Stimulated activated naive CD8-positive, alpha-beta T cell treated with anti-CD3 and anti-CD28 coated beads, Interleukin-15, Interleukin-2, amounts not matched to agents 100 U/mL and 50 U/mL, for 24 hours (primary cell): ENCODE measurements at places on chromosomes 5 and 9.
A peak's percentile ranks its signal among the peaks of the same experiment; 100 is the strongest.

GRCh38 chr5:170632266-170632984 lies 128.6 kb downstream of the KCNIP1 start:
- no peak for DNase-seq

DNA sequence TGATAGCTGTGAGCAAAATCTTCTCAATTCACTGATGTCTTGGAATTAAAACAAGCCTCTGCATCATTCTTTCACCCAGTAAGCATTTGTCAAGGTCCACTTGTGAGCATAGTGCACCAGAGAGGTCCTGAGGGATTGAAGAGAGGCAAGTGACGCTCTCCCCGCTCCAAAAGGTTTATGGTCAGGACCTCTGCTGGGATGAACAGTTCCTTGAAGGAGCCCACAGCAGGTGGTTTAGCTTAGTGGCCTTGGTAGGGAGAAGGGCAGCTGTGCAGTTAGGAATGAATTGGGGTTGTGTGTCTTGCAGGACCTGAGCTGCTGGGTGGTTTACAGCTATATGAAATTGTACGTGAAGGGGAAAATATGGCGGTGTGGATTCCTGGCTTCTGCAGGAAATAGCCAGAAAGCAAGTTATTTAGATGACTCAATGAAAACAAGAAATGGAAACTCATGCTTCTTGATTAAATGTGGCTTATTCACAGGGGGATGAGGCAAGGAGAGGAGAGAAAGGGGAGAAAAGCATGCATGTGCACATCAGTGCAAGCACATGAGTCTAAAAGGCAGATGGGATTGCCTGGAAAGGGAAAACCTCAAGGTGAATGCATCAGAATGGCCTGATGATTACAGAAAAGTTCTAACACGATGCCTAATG lies 42.0 kb downstream of the SUB1 start:
- no peak for DNase-seq

GRCh38 chr5:62450259-62450658 lies 37.7 kb downstream of the IPO11 start:
- no peak for DNase-seq

DNA sequence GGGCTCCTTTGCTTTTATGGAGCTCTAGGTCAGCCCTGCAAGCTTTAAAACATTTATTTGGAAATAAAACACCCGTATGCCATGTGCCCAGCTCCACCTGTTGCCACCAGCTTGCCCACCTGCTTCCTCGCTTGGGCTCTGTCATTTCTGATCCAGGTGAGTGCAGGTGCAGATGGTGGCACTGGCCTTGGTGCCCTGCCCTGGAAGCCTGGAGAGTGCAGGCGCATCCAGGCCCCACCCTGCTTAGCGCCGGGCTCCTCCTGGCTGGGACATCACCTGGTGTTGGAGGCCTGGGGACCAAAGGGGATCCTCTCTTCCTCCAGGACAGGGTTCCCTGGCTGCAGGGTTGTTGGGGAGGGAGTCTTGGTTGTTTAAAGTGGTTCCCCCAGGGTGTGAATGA lies 35.8 kb downstream of the WNK2 start:
- no peak for DNase-seq

- no peak for DNase-seq
These were observed 37.1 kb upstream of the RAPGEF6 start for GRCh38 chr5:131671994-131672655.

DNA sequence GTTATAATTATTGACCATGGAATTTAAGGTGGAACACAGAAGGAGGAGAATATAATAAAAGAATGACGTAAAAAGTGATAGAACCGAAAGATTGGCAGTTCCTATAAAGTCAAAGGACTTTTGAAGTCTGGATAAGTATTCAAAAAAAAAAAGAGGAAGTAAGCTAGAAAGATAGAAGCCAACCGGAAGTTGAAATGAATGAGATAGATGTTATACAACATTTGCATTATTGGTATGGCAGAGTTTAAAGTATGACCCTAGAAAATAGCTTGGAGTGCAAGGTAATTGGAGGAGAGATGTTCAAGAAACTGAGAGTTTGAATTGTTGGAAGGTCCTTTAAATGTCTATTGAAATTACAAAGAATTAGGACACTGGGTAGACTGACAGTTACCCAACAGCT lies 293.6 kb downstream of the FER start:
- no peak for DNase-seq

DNA sequence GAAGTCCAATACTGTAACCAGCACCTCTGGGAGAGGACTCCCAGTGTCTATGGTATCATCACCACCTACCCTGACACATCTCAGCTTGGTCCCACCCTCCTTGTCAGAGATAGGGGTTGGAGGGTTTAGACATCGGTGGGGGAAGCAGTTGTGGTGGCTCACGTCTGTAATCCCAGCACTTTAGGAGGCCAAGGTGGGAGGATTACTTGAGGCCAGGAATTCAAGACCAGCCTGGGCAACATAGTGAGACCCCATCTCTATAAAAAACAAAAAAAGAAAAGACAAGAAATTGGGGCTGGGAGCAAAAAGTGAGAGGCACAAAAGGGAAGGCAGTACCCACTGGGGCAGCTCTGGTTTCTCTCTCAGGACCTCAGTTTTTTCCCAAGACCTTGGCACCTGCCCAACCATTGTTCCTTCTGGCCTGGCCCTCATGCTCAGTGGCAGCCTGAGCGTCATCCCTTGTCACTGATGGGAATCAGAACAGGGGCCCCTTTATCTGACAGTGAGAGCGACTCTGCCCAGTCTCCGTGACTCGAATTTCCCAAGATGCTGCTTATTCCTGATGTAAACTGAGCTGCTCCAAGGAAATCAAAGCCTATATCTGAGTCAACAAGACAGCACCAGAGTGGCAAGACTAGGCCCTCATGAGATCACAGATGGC lies 80.5 kb upstream of the HSPA9 start:
- no peak for DNase-seq

- no peak for DNase-seq
These were observed 13.1 kb downstream of the ZNF608 start for GRCh38 chr5:124733329-124733650.

DNA sequence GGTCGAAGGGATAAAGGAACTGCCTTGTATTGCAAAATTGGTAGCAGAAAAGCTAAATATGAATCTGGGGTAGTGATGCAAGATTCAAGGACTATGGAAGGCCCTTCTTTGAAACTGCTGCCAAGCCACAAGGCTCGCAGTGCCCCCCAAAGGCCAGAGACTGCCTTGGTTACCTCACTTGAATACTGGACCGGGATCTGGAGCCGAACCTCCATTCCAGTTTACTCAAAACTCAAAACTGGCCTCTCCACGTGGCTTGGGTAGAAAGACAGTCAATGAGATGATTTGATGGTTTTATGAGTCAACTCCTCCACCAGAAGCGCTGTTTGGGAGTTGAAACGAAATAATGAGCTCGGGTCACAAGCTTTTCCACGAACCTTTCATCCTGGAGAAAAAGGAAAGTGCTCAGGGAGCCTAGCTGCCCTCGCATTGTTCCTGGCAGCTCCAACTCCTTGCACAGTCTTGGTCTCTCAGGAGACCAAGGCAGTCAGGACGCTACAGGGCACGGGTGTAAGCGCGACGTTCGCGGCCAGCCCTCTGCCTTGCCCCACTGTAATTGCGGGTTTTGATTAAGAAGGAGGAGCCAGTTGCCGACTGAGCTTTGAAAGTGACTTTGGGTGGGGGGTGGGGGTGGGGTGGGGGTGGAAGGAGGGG lies 2.8 kb downstream of the ST8SIA4 start:
- peak; percentile 57 for DNase-seq

- no peak for DNase-seq
These were observed 16.1 kb upstream of the ARHGAP26 start for GRCh38 chr5:142754031-142754430.

DNA sequence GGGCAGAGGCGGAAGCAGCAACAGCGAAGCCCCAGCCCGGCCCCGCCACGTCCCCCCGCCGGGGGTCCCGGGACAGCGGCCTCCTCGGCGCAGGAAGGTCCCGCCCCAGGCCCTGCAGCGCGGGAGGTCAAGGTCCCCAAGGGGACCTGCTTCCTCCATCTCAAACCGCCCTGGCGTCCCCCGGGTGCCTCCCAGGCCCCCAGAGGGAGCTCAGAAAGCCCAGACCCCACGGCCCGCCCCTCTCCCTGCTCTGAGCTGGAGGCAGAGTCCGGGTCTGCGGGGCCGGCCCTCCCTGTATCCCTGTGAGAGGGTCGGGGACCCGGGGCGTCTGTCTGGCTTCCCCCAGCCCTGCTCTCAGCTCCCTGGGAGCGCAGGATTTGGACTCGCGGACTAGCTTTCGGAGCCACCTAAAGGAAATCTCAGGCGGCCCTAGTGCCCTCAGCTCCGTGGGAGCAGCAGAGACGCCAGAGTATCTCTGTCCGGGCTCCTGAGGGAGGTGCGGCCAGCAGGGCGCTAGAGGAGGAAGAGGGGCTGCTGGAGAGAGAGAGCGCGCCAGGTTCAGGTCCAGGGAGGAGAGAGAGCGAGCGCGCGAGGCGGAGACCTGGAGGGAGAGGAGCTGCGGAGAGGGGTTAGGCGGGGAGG lies 30.7 kb downstream of the EXOC3 start:
- peak; percentile 35 for DNase-seq

- no peak for DNase-seq
These were observed 10.7 kb downstream of the AGTPBP1 start for GRCh38 chr9:85730916-85731630.

- DNase-seq: no peak
These were observed 139.8 kb downstream of the KCNIP1 start for GRCh38 chr5:170643591-170643990.

DNA sequence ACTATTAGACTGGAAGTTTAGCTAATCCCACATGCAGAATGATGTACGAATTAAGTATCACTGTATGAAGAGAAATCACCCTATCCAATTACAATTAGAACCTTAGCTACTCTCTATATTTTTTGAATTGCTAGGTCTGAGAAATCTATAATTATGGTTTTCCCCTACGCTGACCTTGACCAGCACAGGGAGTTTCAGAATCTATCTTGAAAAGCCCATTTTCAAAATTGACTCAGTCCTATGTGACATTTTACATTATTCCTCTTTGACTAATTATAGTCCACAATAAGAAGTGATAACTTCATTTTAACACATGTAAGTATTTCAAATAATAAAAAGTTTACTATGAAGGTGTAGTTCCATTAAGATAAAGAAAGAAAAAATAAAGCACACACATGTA lies 21.5 kb downstream of the NUDT12 start:
- no peak for DNase-seq

- no peak for DNase-seq
These were observed 28.6 kb downstream of the OTULIN start for GRCh38 chr5:14693070-14693469.

DNA sequence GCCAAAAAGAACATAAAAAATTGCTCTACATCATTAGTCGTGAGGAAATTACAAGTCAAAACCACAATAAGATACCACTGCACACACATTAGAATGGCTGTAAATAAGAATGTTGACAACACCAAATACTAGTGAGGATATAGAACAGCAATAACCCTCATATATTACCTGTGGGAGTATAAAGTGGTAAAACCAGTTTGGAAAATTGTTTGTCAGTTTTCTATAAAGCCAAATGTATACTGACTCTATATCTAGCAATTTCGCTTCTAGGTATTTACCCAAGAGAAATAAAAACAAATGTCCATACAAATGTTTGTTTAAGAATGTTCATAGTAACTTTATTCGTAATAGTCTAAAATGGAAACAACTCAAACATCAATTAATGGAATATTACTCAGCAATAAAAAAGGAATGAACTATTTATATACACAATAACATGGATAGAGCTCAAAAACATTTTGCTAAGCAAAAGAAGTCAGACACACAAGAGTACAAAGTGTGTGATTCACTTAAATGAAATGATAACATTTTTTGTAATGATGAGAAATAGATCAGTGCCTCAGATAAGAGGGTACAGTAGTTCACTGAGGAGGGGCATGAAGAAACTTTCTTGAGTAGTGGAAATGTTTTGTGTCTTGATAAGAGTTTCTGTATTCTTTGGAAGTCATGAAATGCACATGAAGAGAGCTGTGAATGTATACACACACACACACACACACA lies 219.6 kb upstream of the ZNF462 start:
- DNase-seq: no peak

DNA sequence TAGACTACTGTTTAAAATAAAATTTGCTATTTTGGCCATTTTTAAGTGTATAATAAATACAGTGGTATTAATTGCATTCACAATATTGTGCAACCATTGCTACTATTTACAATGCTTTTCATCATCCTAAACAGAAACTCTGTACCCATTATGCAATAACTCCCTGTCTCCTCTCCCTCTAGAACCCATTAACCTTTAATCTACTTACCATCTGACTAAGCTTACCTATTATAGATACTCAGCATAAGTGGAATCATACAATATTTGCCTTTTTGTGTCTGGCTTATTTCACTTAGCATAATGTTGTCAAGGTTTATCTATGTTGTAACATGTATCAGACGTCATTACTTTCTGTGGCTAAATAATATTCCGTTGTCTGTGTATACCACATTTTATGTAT lies 25.9 kb downstream of the CD14 start:
- DNase-seq: no peak

DNA sequence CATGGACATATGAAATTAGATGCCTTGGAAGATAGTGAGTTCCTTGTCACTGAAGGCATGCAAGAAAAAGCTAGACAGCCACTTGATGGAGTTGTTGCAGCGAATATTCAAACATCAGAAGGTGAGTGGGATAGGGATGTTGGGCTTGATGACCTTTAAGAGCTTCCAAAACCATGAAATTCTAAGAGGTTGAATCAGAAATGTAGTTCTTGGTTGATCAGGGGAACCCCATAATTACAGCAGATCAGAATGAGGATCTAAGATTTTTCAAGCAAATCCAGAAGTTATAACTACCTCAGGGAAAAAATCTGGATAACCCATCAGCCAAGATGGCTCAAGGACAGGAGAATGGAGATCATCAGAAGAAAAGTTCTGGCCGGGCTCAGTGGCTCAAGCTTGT lies 244.3 kb upstream of the NR4A3 start:
- DNase-seq: no peak

- no peak for DNase-seq
These were observed 481.4 kb downstream of the RAB3C start for GRCh38 chr5:59064293-59064692.

GRCh38 chr9:14423815-14424261 lies 109.9 kb upstream of the NFIB start:
- DNase-seq: no peak

DNA sequence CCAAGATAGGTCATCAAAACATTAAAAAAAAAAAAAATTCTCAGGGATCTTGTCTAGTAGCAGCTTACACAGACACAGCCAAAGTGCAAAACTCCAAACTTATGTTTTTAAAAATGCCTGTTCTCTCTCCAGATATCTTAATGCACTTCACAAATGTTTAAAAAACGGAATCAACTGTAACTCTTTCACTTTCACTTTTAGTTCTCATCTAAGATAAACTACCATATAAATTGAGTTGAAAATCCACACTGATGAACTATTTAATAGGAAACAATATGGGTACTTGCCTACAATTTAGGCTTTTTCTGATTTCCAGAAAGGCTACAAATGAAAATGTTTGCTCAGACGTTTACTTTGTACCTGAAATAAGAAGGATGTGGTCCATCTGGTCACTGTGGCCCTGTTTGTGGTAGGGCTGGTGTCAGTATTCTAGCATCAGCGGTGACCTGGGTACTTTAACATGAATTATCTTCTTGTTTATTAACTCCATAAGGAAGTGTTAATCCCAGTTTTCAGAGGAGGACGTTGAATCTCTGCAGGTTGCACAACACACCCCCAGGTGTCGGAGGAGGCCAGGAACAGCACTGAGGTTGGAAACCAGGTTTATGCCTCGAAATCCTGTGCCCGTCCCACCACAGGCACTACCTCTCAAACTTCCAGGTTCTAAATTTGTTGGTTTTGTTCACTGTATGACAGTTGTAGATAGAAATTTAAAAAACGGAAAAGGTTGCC lies 13.3 kb upstream of the LPCAT1 start:
- no peak for DNase-seq

GRCh38 chr5:142182840-142183239 lies 74.3 kb downstream of the NDFIP1 start:
- no peak for DNase-seq

- no peak for DNase-seq
These were observed 57.1 kb downstream of the RETREG1 start for GRCh38 chr5:16559702-16560101.
